ENCODE measurements at places on chromosomes 5 and 9. TPM values are rescaled to one million over a fixed set of nuclear protein-coding genes. Genes with fewer than 3 reads are reported as not detected.

RASEF gene
- total RNA-seq = 0.24 TPM

ANKRD18A gene
- total RNA-seq = 5.0 TPM

SHISAL2B gene
- not detected for total RNA-seq

ROR2 gene
- total RNA-seq = 25.4 TPM

PRELID2 gene
- 23.1 TPM for total RNA-seq

MAN2A1 gene
- 10.4 TPM for total RNA-seq

RNF183 gene
- total RNA-seq = not detected

CYLC2 gene
- total RNA-seq = not detected

NRARP gene
- 11.5 TPM for total RNA-seq

MFAP3 gene
- 34.0 TPM for total RNA-seq

AK8 gene
- total RNA-seq = 0.18 TPM

CLK4 gene
- total RNA-seq = 17.5 TPM

SLC46A2 gene
- total RNA-seq = not detected

ARPC5L gene
- 41.6 TPM for total RNA-seq

PTPA gene
- total RNA-seq = 113 TPM

TAS2R1 gene
- not detected for total RNA-seq

ADRA1B gene
- 1.8 TPM for total RNA-seq

ALDH7A1 gene
- total RNA-seq = 25.2 TPM

DRD1 gene
- total RNA-seq = 0.15 TPM

LPAR1 gene
- 27.3 TPM for total RNA-seq

PCDHGA11 gene
- 3.2 TPM for total RNA-seq

UBE2QL1 gene
- total RNA-seq = 7.8 TPM

PRUNE2 gene
- 37.5 TPM for total RNA-seq

ORM2 gene
- total RNA-seq = not detected

IL5 gene
- total RNA-seq = not detected

INSL6 gene
- not detected for total RNA-seq

SOWAHA gene
- total RNA-seq = 0.06 TPM

NME5 gene
- 1.9 TPM for total RNA-seq

GMCL2 gene
- not detected for total RNA-seq

Measured in left cardiac atrium (tissue), 4 donors.